ENCODE measurements at places on chromosomes 2 and 18. TPM values are rescaled to one million over a fixed set of nuclear protein-coding genes. Genes with fewer than 3 reads are reported as not detected.

DNA sequence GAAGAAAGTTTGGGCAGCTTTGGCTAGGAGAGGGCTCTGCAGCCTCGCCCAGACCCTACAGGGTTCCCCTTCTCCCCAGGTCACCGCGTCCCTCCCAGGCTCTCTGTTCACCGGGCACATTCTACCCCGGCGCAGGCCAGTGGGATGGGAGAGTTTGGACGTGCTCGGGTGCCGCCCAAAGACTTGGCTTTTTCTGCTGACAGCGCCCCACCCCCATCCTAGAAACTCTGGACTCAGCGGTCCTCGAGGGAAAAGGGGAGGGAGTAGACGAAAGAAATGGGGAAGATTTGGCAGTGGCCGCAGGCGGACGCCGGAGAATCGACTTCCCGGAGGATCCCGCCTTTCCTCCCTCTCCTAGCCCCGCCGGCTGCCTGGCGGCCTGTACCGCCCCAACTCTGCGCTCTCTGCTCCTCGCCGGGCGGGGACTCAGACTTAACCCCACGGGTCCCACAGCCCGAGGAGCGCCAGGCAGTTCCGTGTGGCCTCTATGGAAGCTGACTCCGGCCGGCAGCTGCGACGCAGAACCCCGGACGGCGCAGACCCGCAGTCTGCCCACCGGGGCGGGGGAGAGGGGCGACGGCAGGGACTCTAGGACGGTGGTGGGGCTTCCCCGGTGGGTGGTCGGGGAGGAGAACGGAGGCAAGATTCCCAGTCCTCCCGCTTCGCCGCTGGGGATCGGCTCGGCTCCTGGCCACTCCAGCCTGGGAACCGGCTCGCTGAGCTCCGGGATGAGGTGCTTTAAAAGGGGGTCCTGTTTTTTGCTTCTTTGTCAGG is 863 bp upstream of the SIX2 start:
- DNase-seq: peak; percentile 29

- DNase-seq: no peak
Measured at GRCh38 chr2:28399956-28400355, 7.3 kb downstream of the FOSL2 start.

The SCN1A gene
- not detected for polyA plus RNA-seq

The RBM44 gene
- polyA plus RNA-seq: 0.34 TPM
